Fibroblast of villous mesenchyme (primary cell): ENCODE measurements at places on chromosomes 7 and 10. TPM values are rescaled to one million over a fixed set of nuclear protein-coding genes. Genes with fewer than 3 reads are reported as not detected.
A peak's percentile ranks its signal among the peaks of the same experiment; 100 is the strongest.

- DNase-seq = peak; percentile 76
Observed at GRCh38 chr7:143405173-143406001, 3.3 kb downstream of the EPHA1 start.

- no peak for DNase-seq
Observed at GRCh38 chr10:29622382-29622922, 12.3 kb downstream of the SVIL start.

DNA sequence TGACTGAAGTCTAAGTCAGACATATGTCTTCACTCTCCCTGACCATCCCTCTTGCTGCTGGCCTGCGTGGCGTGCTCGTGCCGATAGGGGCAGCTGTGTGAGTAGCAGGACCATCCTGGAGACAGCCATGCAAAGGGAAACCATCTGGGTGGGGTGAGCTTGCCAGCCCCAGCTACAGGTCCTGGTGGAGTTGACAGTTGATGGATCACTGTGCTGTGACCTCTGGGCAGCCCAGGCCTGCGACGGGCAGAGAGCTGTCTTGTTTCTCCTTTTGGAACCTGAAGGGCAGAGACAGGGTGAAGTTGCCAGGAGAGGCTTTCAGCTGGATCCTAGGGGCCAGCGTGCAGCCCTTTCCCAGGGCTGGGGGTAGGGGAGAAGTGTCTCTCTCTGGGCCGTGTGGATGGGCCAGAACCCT is 44.7 kb downstream of the GRK5 start:
- DNase-seq = peak; percentile 74

DNA sequence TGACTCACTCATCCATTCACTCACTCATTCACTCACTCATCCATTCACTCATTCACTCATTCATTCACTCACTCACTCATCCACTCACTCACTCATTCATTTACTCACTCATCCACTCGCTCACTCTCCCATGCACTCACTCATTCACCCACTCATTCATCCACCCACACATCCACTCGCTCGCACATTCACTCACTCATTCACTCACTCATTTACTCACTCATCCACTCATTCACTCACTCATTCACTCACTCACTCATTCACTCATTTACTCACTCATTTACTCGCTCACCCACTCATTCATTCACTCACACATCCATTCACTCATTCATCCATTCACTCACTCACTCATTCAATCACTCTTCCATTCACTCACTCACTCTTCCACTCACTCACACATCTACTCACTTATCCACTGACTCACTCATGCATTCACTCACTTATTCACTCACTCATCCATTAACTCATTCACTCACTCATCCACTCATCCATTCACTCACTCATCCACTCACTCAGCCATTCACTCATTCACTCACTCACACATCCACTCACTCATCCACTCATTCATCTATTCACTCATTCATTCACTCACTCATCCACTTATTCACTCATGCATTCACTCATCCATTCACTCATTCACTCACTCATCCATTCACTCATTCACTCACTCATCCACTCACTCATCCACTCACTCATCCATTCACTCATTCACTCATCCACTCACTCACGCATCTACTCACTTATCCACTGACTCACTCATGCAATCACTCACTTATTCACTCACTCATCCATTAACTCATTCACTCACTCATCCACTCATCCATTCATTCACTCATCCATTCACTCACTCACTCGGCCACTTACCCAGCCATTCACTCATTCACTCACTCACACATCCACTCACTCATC is 74.0 kb downstream of the CARD11 start:
- no peak for DNase-seq

DNA sequence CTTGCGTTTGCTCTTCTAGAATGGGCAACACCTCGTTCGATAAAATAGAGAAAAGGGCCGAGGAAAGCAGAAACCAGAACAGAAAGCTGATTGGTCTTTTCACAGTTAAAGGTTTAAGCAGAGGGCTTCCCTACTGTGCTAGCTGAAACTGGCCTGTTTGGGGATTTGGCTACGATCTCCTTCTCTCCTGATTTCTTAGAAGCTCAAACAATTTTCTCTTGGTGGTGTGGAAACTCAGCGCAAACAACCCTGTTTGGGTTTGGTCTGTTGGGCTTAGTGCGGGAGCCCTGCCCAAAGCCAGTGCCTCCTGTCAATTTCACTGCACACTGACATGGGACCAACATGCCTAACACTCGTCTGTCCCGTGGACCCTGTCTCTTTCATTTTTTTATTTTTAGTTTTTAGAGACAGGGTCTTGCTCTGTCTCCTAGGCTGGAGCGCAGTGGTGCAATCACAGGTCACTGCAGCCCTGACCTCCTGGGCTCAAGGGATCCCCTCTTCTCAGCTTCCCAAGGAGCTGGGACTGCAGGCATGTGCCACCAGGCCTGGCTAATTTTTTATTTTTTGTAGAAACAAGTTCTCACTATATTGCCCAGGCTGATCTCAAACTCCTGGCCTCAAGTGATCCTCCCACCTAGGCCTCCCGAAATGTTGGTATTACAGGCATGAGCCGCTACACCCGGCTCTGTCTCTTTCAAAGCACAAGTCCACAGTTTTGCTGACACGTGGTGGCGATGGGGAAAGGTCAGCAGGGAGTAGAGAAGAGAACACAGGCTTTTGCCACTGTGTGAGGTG is 16.5 kb upstream of the BNIP3 start:
- DNase-seq = no peak

DNA sequence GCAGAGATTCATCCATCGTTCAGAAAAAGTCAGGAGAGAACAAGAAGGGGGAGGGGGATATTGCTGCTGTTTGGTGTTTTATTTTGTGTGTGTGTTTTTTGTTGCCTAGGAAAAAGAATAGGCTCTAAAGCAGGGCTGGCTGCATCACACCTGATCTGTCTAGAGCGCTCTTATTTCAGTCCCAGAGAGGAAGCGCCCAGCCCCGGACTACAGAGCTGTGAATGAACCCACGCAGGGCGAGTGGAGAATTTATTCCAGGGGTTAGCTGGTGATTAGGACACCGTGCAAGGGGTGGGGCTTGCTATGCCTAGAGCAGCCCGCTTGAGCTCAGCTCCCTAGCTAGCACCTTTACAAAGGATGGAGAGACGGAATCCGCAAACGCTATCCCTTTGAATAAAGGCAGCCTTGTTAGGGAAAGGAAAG is 621 bp upstream of the FAM13C start:
- DNase-seq = no peak

- no peak for DNase-seq
Observed at GRCh38 chr10:66350622-66351399, 575.0 kb upstream of the LRRTM3 start.

DNA sequence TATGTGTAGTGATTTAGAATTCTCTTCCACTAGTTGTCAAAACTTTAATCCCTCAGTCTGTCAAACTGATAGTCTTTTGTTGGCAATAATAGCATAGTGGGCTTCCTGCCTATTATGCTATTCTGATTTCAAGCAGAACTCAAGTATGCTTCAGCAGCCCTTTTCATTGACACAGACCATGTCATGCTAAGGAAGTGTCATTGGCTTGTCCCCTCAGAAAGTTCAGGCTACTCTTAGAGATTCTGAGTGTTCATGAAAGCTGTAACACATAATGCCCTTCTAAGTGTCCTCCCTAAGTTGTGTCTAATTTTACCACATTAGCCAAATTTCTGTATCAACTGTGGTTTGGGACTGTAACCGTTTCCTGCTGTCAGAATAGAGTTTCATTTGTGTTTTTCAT is 198.7 kb downstream of the THSD7A start:
- no peak for DNase-seq

The COBL gene
- under 0.01 TPM in 1 of 2 replicates, not detected in the other for total RNA-seq

DNA sequence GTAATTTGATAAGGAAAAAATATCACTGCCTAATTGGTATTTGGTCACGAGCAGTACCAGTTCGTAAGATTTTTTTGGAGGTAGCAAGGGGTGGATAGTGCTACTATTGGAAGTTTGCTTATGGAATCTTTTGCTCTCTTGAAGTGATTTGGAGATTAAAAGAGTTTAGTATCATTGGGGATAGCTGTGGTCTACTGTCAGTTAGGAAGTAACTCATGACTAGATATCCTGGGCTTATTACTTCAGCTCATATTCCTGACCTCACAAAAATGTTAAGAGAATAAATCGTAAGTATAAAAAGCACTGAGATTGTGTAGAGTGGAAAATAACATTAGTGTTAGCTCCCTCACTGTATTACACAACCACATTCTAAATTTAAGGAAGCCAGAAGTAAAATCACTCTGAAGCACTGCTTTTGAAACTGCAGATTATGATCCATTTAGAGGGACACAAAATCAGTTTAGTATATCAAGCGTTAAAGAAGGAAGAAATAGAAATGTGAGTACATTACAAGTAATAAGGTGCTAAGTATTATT is 22.6 kb downstream of the SGPL1 start:
- DNase-seq = no peak

The REEP3 gene
- 57.3 and 127 TPM in 2 replicates for total RNA-seq

DNA sequence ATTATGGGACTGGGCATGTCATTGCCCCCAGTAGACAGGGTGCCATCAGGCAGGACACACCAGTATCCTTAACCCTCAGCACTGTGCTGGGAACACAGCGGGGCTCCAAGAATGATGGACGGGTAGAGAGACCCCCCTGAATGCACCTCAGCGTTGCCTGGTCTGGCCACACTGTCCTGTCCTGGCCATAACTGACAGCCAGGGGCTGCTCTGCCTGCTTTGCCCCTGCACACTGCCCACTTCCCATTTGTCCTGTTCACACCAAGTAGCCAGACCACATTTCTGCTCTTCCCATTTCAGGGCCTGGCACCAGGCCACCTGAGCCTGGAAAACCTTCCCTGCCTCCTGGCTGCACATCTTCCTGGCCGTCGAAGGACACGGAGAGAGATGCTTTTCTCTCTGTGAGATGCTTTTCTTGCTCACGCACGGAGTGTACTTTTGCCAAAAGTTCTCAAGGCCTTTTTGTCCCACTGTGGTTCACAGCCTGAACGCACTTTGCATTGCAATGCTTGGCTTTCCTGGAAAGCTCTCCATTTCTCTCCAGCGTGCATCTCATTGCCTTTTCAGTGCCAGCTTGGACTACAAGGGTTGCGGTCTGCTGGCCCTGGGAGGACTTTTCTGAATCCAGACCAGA is 131.0 kb upstream of the EEPD1 start:
- no peak for DNase-seq
